ENCODE measurements at places on chromosomes 6 and 20.

GRCh38 chr6:34580707-34581560 is 24.8 kb upstream of the SPDEF start:
- DNase-seq = peak; percentile 53

GRCh38 chr6:166999884-167000253 is 672 bp downstream of the CEP43 start:
- DNase-seq = no peak

DNA sequence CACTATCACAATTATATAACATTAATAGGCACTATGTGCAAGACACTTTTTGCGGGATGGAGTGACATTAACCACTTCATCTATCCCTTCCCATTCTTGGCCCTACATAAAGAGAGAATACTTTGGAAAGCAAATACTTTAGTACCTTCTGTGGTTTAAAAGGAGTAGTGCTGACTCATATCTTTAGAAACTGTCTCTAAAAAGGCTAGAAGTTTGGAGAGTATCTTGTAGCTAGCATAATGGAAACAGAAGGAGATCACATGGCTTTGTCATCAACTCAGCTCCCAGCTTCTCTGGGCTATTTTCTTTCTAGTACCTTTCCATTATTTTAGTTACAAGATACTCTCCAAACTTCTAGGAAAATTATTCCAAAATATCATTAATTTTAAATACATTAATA is 157.5 kb downstream of the ADGRG6 start:
- DNase-seq = no peak

DNA sequence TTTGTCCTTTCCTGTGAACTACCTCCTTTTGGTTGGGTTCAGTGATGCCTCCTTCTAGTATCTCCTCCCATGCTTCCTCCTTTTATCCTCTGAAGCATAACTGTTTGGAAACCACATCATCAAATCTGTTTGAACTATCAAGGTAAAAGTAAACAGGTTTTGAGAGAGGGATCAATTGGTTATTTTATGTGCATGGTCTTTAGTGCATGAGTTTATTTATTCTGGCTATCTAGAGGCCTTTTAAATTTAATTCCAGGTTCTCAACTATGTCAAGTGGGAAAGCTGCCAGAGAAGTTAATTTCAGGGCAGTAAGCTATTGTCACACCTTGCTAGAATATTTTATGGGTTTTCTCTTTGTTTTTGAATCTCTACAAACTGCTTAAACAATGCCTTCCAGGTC is 54.1 kb downstream of the WASF1 start:
- no peak for DNase-seq

DNA sequence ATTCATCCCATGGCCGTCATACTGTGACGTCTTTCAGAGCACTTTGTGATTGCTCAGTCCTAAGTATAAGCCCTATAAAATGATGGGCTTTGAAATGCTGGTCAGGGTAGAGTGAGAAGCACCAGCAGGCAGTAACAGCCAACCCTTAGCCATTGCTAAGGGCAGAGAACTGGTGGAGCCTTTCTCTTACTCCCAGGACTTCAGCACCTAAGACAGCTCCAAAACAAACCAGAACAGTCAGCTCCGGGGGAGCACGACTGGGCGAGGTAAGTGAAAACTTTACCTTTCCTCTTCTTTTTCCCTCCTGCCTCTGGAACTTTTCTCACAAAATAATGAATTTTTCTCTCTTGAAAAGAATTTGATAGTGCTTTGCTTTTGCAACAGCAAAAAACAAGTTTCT is at the start of gene VIP:
Gene VIP, plus strand, starts transcription at position 104 of the 400 bp plus-strand sequence. CDS start 1,381 bp downstream, outside the sequence.
- no peak for DNase-seq

- DNase-seq = no peak
Observed at GRCh38 chr6:158627940-158628211, 16.7 kb downstream of the DYNLT1 start.

DNA sequence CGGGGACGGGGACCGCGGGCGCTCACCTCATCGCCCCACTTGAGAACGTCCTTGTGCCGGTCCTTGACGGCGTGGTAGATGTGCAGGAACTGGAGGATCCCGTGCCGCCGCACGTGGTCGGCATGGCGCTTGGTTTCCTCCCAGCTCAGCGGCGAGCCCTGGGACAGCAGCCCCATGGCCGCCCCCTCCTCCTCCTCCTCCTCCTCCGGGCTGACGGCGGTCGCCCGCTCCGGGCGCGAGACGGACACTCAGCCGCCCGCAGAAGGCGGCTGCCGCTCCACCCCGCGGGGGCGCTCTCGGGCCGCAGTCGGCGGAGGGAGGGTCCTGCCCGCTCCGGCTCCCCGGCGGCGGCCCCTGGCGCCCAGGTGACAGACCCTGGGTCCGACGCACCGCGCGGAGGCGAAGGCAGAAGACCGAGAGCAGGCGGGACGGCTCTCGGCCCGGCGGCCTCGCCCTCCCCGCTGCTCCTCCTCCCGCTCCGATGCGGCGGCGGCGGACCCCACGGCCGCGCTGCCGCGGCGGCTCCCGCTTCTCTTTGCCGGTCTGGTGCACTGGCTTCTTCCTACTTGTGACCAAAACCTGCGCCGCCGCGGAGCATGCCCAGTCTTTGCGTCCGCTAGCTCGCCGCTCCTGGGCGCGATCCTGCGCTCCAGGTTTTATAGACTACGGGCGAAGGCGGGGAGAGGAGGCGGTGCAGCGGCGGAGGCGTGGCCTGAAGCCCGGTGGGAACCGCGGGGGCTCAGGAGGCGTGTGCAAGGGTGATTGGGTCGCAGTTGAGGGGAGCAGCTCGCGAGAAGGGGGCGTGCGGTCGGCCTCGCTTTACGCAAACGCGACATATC is at the start of gene GCLC:
Gene GCLC, minus strand, starts transcription at position 632 of the 839 bp plus-strand sequence. Its CDS starts 456 bp downstream, at position 176.
- DNase-seq = peak; percentile 90

DNA sequence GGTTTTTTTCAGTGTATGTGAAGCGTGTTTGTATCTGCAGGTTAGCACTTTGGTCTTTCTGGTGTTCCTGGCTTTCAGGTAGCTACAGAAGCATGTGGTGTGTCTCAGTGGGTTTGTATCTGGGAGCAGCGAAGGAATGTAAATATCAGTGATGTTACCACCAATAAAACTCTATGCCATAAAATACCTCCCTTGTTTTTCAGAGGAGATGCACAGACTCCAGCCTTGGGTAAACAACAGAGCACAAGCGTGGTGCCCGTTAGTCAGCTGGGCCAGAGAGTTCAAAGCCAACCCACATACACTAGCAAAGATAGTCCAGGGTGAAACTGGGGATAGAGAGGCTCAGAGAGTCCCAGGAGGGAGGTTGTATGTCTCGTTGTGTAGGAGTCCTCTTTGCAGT is 393.8 kb downstream of the SMOC2 start:
- DNase-seq = no peak

DNA sequence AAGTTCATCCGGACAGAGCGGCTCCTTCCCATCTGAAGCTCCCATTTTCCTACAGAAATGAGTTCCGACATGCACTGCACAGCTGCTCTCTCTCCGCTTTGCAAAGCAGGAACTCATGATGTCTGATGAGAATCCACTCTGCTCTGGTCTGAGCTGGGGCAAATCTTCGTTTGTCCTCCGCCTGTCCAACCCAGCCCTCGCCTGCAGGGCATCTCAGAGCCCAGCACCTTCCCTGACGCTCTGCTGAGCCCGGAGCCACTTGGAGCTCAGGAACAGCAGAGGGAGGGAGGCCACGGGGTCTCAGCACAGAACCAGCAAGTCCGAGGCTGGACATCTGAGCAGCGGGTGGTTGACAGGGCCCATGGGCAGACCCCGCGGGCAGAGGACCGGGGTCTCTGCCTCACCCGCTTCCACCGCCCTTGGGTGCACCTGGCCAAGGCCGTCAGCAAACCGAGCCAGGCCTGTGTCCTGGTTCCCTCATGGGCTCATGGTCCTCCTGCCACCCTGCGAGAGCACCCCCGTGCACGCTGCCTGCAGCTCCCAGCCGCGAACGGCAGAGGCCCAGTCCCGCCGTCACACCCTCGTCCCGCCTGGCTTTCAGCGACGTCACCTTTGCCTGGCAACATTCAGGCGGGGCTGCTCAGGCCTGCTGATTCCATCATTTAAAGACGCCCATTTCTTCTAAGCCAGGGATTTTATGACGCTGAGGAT is 78.5 kb upstream of the BHLHE23 start:
- DNase-seq = no peak

- DNase-seq = no peak
Observed at GRCh38 chr6:123681957-123682462, 45.3 kb upstream of the TRDN start.

GRCh38 chr6:85479208-85479607 is 29.3 kb downstream of the NT5E start:
- no peak for DNase-seq

DNA sequence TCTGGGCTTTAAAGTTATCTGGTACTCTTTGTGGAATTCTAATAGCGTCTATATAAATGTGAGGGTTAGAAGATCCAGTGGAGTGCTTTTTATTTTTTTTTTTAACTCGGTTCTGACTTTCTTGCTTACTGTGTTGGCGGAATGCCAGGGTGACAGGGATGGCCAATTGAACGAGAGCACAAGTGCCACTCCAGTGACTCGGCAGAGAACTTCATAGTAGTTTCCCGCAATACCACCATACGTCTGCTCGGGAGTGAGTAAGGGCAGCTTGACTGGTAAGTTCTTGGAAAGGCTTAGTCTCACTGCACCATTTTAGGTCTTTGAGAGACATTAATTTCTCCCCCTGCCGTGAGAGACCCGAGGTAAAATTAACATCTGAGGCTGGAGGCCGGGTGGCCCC is 49.4 kb upstream of the TULP1 start:
- DNase-seq = no peak

- DNase-seq = no peak
Observed at GRCh38 chr6:25423358-25423757, 144.2 kb downstream of the CARMIL1 start.

GRCh38 chr6:3350252-3350796 is 91.6 kb downstream of the PSMG4 start:
- DNase-seq = no peak

DNA sequence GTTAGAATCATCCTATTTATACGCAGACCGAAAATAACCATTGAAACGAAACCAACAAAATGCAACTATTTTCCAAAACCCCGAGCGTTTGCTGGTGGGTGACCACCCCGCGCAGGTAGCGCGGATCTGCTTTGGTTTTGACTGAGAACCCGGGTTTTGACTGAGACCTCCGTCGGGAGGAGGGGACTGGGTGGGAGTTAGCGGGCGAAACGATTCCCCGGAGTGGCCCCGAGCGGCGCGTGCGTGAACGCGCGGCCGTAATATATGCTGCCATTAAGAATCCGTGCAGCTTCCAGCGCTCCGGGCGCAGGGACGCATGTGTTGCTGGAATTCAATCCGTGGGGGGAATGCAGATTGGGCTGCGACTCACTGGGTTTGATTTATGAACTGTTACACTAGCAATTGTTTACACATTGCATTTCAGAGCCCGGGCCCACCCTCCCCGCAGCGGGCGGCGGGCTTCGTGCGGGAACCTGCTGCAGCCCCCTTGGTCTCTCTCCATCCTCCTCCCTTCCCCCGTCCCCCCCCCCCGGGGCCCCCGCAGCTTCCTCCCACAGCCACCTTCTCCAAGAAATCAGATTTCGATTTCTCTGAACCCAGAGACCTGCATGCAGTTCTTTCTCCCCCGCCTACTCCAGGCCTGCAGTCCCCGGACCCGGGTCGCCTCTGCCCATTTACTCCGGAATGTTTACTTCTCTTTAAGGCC is 9.9 kb downstream of the NRN1 start:
- no peak for DNase-seq

GRCh38 chr6:164085091-164086075 is 670.9 kb downstream of the QKI start:
- peak; percentile 94 for DNase-seq

DNA sequence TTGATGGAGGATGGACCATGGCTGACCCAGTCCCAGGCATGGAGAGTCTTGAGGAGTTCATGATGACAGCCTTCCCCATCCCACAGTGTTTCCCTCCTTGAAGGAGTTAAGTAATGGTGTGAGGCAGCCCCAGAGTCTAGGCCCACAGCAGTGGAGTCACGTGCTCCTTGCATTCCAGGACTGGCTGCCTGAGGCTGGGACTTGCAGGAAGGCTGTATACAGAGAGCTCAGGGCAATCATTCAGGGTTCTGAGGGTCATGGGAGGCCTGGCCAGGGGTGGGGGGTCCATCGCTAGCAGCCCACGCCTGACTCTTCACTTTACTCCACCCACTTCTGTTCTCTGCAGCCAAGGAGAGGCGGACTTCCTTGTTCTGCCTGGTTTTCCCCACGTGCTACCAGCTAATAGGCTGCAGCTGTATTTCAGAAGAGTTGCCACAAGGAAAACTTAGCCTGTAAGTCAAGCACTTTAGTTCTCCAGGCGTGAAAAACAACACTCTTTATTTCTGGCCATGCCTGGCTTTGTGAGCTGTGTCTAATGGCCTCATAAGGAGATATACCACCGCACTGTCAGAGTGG is 272.5 kb downstream of the DHX35 start:
- DNase-seq = no peak

GRCh38 chr6:125787791-125788190 is 3.0 kb upstream of the NCOA7 start:
- DNase-seq = no peak

- no peak for DNase-seq
Observed at GRCh38 chr20:8569766-8570165, 437.7 kb downstream of the PLCB1 start.

DNA sequence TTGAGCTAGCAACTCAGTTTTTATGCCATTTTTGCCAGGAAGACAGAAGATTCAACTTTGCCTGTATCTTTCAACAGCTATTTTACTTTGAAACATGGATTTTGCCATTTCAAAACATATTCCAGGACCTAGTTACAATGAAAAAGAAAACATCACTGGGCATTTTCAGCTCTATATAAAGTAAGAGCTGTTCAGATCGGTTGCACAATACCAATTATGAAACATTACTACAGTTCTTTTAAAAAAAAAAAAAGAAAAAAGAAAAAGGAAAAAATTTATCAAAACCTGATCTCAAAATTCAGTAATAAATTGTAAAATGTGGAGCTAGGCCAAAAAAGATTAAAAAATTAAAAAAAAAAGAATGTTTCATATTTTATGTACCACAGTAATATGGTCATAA is 15.6 kb downstream of the BCLAF1 start:
- DNase-seq = no peak

DNA sequence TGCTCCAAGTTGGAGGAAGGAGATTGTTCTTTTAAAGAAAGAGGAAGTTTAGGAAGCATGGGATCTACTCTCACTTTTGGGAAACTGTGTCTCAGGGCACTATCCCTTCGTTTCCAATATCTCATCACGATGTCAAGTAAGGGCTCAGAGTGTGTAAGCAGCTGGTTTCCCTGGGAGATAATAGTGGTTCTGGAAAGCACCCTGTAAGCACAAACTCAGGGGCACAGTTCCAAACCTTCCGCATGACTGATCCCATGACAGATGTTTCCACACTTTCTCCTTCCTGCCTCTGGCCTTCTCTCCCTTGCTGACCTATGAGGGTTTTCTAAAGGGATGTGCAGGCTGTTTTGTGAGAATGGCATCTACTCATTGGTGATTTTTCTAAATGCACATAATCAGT is 33.9 kb downstream of the ADTRP start:
- DNase-seq = no peak

GRCh38 chr6:165616116-165616515 is 46.9 kb downstream of the PDE10A start:
- DNase-seq = no peak

- no peak for DNase-seq
Observed at GRCh38 chr6:136962661-136963060, 40.6 kb downstream of the SLC35D3 start.

DNA sequence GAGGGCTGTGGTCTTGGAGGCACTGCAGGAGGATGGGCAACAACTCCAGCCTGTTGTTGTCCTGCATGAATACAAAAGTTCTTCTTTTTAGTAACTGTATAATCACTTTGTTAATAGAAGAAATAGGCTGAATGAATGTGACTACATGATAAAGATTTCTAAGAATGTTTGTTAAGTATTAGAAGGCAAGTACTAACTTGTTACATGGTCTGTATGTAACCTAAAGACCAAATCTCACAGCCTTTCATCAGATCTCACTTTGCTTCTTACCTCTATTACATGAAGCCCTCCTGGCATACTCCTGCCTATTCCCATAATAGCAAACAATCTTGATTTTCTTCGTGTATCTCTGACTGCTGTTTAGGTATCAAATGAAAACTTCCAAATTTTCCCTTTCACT is 73.4 kb downstream of the REPS1 start:
- no peak for DNase-seq

Measured in nucleus accumbens (tissue), 56 donors.